B cell (primary cell): ENCODE measurements at places on chromosomes 5 and 9. TPM values are rescaled to one million over a fixed set of nuclear protein-coding genes. Genes with fewer than 3 reads are reported as not detected.

The CYSRT1 gene
- 0.22 and 0.32 TPM in 2 replicates for total RNA-seq

The SPAAR gene
- not detected in 2 replicates for total RNA-seq

The TAF1L gene
- not detected in 2 replicates for total RNA-seq

The CD14 gene
- total RNA-seq: 0.97 and 1.8 TPM in 2 replicates

The PCDHA1 gene
- not detected in 2 replicates for total RNA-seq

The TLR4 gene
- total RNA-seq: 3.7 and 4.5 TPM in 2 replicates

The PSMD5 gene
- total RNA-seq: 25.3 and 26.8 TPM in 2 replicates

The DMRTA1 gene
- not detected in 2 replicates for total RNA-seq

The SLC23A1 gene
- 5.8 and 6.4 TPM in 2 replicates for total RNA-seq

The FOXD4 gene
- 0.89 and 1.4 TPM in 2 replicates for total RNA-seq

The HK3 gene
- total RNA-seq: 0.12 and 0.30 TPM in 2 replicates

The ZNF618 gene
- 2.5 and 3.0 TPM in 2 replicates for total RNA-seq

The POLR1E gene
- 30.3 and 31.0 TPM in 2 replicates for total RNA-seq

The OGN gene
- total RNA-seq: not detected in 2 replicates

The FAM53C gene
- 29.3 and 29.8 TPM in 2 replicates for total RNA-seq

The TXNDC8 gene
- total RNA-seq: not detected in 2 replicates

The FUT7 gene
- 7.0 and 8.2 TPM in 2 replicates for total RNA-seq

The SLC1A3 gene
- total RNA-seq: 0.37 TPM in 1 of 2 replicates, not detected in the other

The RGS7BP gene
- total RNA-seq: not detected in 2 replicates

The PRUNE2 gene
- 0.12 TPM in 1 of 2 replicates, not detected in the other for total RNA-seq

The SLC6A18 gene
- total RNA-seq: not detected in 2 replicates

The NMUR2 gene
- not detected in 2 replicates for total RNA-seq

The NREP gene
- total RNA-seq: 15.9 and 17.0 TPM in 2 replicates

The FANCG gene
- total RNA-seq: 38.9 and 40.1 TPM in 2 replicates

The TNC gene
- not detected in 2 replicates for total RNA-seq

The INSL6 gene
- total RNA-seq: not detected in 2 replicates

The STPG3 gene
- total RNA-seq: not detected in 2 replicates

The ADGRD2 gene
- not detected in 2 replicates for total RNA-seq

The KIF24 gene
- total RNA-seq: 0.79 and 0.87 TPM in 2 replicates

The SLC4A9 gene
- total RNA-seq: not detected in 2 replicates

The MARCHF11 gene
- total RNA-seq: not detected in 2 replicates

The LCN6 gene
- not detected in 2 replicates for total RNA-seq

The GABRB2 gene
- 0.05 and 0.15 TPM in 2 replicates for total RNA-seq

The PCDHB2 gene
- not detected in 2 replicates for total RNA-seq

The HTR4 gene
- not detected in 2 replicates for total RNA-seq

The CENPK gene
- total RNA-seq: 18.4 and 21.0 TPM in 2 replicates

The AMBP gene
- not detected in 2 replicates for total RNA-seq

The UBE2QL1 gene
- 1.6 and 1.7 TPM in 2 replicates for total RNA-seq

The IFNA6 gene
- not detected in 2 replicates for total RNA-seq

The LECT2 gene
- total RNA-seq: not detected in 2 replicates

The PCDHA9 gene
- total RNA-seq: not detected in 2 replicates

The SPIN1 gene
- total RNA-seq: 24.9 and 30.2 TPM in 2 replicates

The PCDHGB5 gene
- 2.5 TPM in 2 replicates for total RNA-seq

The PCDHB10 gene
- not detected in 2 replicates for total RNA-seq

The CDHR2 gene
- total RNA-seq: 1.7 TPM in 2 replicates

The SHLD3 gene
- total RNA-seq: 6.3 and 6.7 TPM in 2 replicates

The CSF2 gene
- 0.41 TPM in 1 of 2 replicates, not detected in the other for total RNA-seq
